ENCODE measurements at places on chromosomes 5 and 9.
A peak's percentile ranks its signal among the peaks of the same experiment; 100 is the strongest.

DNA sequence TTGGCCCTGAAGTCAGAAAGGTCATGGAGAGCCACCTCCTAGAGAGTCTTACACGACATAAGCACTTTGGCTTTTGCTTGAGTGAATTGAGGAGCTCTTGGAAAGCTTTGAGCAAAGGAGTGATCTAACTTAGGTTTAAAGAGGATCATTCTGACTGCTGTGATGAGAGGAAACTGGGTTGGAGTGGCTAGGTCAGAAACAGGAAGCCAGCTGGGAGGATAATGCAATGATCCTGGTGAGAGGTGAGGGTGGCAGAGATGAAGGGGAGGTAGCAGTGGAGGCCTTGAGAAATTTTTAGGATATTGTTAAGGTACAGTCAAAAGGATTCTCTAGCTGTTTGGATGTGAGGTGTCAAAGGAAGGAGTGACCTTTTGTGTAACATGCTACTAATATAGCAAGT, 32.2 kb upstream of the ROPN1L start:
- no peak for DNase-seq

- DNase-seq = no peak
These were observed 12.8 kb upstream of the UNC5A start for GRCh38 chr5:176797456-176798050.

GRCh38 chr9:135379540-135380267, 99.9 kb upstream of the PPP1R26 start:
- DNase-seq = no peak

- DNase-seq = no peak
These were observed 1.8 kb upstream of the TSC1 start for GRCh38 chr9:132946211-132946610.

DNA sequence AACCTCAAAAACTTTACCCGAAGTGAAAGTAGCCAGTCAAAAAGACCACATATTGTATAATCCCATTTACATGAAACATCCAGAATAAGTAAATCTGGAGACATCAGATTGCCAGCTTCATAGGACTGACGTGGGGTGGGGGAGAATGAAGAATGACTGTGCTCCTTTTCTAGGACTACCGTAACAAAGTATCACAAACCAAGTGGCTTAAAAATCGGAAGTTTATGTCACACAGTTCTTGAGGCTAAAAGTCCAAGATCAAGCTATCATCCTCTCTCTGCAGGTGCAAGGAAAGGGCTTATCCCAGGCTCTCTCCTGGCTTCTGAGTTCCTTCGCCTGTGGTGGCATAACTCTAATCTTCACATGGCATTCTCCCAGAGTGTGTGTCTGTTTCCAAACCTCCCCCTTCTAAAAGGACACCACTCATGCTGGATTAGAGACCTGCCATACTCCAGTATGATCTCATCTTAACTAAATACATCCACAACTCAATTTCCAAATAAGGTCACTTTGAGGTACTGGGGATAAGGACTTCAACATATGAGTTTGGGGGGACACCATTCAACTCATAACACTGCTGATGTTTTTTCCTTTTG, 25.5 kb downstream of the ADAM19 start:
- DNase-seq = no peak

GRCh38 chr5:179908528-179908927, 831 bp upstream of the TBC1D9B start:
- DNase-seq = no peak

DNA sequence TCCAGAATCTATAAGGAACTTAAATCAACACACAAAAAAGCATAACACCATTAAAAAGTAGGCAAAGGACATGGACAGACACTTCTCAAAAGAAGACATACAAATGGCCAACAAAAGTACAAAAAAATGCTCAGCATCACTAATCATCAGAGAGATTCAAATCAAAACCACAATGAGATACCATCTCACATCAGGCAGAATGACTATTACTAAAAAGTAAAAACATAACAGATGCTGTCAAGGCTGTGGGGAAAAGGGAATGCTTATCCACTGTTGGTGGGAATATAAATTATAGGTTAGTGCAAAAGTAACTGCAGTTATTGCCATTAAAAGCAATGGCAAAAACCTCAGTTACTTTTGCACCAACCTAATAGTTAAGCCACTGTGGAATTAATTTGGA, 32.2 kb upstream of the SPATA31D4 start:
- no peak for DNase-seq

GRCh38 chr9:33081128-33081851, 4.8 kb upstream of the SMU1 start:
- DNase-seq = peak; percentile 95

GRCh38 chr5:180889381-180889780, 9.6 kb upstream of the BTNL8 start:
- no peak for DNase-seq

DNA sequence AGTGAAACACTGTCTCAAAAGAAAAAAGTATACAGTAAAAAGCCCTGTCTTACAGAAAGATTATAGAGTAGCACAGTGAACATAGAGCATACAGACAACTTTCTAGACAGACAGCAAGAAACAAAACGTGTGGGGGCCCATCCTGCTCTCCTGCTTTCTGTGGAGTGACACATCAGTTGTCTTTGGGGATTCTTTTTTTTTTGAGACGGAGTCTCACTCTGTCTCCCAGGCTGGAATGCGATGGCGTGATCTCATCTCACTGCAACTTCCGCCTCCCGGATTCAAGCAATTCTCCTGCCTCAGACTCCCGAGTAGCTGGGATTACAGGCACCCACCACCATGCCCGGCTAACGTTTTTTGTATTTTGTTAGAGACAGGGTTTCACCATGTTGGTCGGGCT, 14.9 kb downstream of the CDHR2 start:
- no peak for DNase-seq

DNA sequence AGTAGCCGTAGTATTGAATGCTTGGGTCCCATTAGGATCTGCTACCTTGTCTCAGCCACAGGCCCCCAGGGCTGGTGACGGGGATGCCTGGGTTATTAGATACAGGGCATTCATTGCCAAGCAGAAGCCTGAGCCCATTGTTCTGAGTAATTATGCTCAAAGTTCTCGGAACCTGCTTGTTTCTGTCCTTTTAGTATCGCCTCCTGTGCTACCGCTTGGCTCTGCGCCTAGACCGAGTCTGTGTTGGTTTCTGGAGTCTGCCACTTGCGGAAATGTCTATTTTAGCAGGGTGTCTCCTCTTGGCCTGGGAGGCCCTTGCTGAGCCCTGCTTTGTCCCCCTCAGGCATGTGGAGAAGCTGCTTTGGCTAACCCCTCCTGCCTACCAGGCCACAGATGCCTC, 506.1 kb downstream of the BNC2 start:
- DNase-seq = peak; percentile 80

DNA sequence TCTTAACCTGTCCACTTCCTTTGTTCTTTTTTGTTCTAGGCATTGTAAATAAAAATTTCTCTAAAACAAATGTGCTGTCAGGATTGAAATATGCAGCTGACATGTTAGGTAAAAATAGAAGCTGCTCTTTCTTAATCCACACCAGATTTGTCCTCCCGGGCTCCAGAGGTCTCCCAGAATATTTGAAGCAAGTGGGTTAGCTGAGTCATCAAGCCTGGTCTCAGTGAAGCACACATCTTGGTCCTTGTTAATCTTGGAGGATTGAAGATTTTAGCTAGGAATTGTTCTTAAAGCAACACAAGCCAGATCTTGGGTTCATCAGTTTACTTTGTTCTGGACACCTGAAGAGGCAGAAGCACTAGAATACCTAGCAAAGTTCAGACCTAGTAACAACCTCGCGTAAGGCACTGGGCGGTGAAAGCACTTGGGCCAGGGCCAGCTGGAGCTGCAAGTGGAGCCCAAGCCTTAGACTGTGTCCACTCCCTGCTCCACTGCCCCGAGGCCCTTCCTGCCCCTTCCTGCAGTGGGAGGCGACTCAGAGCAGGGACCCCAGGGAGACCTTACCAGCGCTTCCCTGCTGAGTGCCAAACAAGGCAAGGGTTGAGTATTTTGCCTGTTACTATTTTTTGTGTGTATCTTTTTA, 36.5 kb downstream of the HABP4 start:
- DNase-seq = no peak

- no peak for DNase-seq
These were observed 39.9 kb upstream of the CTXN3 start for GRCh38 chr5:127609011-127609410.

DNA sequence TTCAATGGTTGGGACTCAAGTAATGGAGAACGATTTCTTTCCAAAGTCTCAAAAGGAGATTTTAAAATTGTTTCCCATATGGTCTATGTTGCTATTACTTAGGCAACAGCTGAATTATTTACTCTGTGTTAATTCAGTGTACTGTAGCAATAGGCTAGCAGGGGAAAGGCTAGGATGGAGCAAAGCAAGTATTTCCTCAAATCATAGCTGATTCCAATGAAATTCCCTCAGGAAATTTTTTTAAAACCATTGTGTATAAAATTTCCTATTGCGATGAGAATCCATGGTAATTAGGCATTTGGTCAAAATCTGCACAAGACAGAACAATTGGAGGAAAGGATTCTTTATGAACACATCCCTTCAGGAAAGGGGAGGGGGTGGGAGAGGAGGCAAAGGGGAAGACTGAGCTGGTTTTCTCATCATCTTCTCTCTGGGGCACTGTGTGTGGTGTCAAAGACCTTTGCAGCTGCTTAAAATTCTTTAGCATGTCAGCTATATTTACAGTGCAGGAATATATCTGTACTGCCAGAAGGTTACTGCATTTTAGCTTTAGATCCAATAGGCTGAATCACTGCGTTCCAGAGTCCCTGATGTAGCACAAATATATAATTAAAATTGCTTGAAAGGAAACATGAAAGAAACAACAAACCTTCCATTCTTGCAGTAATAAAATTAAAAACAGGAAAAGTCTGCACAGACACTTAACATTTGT, 95.3 kb downstream of the ZNF608 start:
- DNase-seq = peak; percentile 98
